ENCODE measurements at places on chromosomes 5 and 9. TPM values are rescaled to one million over a fixed set of nuclear protein-coding genes. Genes with fewer than 3 reads are reported as not detected.

The PCDHGA7 gene
- polyA plus RNA-seq = not detected

The OR1J1 gene
- not detected for polyA plus RNA-seq

The TEX48 gene
- polyA plus RNA-seq = not detected

The CDH18 gene
- polyA plus RNA-seq = not detected

The ZDHHC12 gene
- 55.3 TPM for polyA plus RNA-seq

The EDIL3 gene
- polyA plus RNA-seq = not detected

The DDX4 gene
- not detected for polyA plus RNA-seq

The GZMA gene
- polyA plus RNA-seq = 19.5 TPM

The PCDHB4 gene
- not detected for polyA plus RNA-seq

The DND1 gene
- polyA plus RNA-seq = not detected

The BTNL8 gene
- not detected for polyA plus RNA-seq

The IFNA21 gene
- polyA plus RNA-seq = not detected

The SPTAN1 gene
- 88.0 TPM for polyA plus RNA-seq

The MCIDAS gene
- polyA plus RNA-seq = not detected

The SLC22A4 gene
- polyA plus RNA-seq = not detected

The PRSS3 gene
- polyA plus RNA-seq = not detected

The SPATA31A3 gene
- not detected for polyA plus RNA-seq

The MSMP gene
- 3.8 TPM for polyA plus RNA-seq

The FOXD4L6 gene
- not detected for polyA plus RNA-seq

The CDH10 gene
- polyA plus RNA-seq = not detected

The SOHLH1 gene
- polyA plus RNA-seq = not detected

The C5orf34 gene
- 0.74 TPM for polyA plus RNA-seq

The PCDHA4 gene
- polyA plus RNA-seq = not detected

The LCNL1 gene
- polyA plus RNA-seq = not detected

The PJA2 gene
- polyA plus RNA-seq = 45.6 TPM

The IL9 gene
- polyA plus RNA-seq = not detected

The FKTN gene
- 0.65 TPM for polyA plus RNA-seq

The LCP2 gene
- polyA plus RNA-seq = 31.6 TPM

The IL31RA gene
- polyA plus RNA-seq = not detected

The ITGA1 gene
- polyA plus RNA-seq = not detected

Measured in IgD-negative memory B cell (primary cell).